ENCODE measurements at places on chromosomes 6 and 20. TPM values are rescaled to one million over a fixed set of nuclear protein-coding genes. Genes with fewer than 3 reads are reported as not detected.

GRCh38 chr6:139474145-139475108 is 100.0 kb upstream of the CITED2 start:
- no peak for DNase-seq

DNA sequence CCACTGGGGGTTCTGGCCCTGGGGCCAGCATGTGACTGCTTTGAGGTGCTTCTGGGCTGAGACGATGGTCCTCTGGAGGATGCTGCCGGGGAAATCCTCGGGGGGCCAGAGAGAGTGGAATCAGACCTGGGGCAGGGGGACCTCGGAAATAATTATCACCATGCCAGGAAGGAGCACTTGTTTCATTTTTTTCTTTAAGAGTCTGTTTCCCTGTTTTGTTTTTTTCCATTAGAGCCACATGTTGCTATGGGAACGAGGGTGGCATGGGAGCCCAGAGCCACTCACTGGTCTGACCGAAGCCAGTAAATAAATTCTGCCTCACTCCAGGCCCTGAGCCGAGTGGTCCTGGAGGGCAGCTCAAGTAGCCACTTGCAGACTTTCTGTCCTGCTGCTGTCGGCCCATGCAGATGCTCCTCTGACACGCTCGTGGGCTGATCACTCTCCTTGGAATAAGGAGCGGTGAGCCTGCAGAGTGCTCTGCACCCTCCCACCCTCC is 365.1 kb downstream of the ZFAND3 start:
- peak; percentile 34 for DNase-seq

DNA sequence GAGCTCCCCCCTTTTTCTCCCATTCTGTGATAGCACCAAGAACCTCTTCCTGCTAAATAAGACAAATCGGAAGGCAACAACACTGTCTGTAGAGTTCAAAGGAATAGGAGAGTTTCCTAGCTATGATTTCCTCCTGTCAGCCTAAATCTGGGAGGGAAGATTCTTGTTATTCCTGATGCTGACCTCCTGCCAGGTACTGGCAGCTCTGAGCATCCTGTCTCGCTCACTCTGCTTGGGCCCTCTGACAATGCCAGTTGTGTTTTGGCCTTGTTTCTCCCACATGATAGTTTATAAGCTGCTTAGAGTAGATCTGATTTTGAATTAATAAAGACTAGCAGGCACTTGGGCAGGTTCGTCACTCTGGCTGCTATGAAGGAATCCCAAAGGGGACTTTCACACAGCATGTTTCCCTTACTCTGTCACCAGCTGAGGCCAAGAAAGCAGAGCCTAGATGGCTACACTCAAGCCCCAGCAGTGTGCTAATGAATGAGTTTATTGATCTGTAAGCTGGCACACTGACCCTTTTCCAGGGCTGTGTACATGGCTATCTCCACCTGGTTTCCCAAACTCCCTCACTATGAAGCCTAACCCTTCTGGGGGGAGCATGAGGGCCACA is 52.3 kb downstream of the UQCC1 start:
- DNase-seq: no peak

GRCh38 chr20:55761100-55761499 is 244.2 kb downstream of the CBLN4 start:
- no peak for DNase-seq

GRCh38 chr6:125294925-125295324 is 6.8 kb downstream of the HDDC2 start:
- no peak for DNase-seq

- DNase-seq: no peak
Observed at GRCh38 chr6:80425089-80425823, 318.8 kb downstream of the BCKDHB start.

DNA sequence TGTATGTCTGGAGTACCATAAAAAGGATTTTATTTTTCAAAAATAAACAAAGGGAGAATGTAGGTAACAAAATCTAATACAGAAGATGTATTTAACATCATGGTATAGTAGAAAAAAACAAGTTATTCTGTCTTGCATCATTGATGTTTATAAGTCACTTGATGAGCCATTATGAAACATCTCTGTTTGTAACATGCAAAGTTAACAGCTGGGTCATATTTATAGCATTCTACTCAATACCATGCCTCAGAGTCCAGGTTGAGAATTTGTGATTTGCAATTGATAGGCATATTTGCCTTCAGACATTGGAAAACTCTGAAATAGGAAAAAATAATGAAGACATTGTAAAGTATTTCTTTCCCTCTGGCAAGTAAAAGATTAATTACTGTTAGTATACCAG is 52.3 kb upstream of the IL20RA start:
- DNase-seq: no peak

DNA sequence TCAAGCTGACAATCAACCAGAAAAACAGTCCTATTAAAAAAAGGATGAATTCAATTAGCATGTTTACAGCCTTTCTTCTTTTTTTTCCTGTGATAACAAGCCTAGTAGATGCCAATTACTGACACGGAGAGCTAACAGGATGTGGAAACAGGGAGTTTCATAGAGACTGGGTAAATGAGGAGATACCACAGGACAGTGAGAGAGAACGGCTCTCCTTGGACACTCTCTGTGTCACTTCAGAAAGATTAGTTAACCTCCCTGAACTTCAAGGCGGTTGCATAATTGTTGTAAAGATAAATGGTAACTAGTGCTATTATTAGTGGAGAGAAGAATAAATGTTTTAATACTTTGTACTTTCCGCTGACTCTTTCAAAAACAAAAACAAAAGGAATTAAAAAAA is 14.8 kb downstream of the SLC17A5 start:
- no peak for DNase-seq

The HLA-DPB1 gene
- total RNA-seq: 58.6 TPM

The TCP11 gene
- not detected for total RNA-seq

The MATN4 gene
- not detected for total RNA-seq
